ENCODE measurements at places on chromosomes 5 and 9. TPM values are rescaled to one million over a fixed set of nuclear protein-coding genes. Genes with fewer than 3 reads are reported as not detected.

DNA sequence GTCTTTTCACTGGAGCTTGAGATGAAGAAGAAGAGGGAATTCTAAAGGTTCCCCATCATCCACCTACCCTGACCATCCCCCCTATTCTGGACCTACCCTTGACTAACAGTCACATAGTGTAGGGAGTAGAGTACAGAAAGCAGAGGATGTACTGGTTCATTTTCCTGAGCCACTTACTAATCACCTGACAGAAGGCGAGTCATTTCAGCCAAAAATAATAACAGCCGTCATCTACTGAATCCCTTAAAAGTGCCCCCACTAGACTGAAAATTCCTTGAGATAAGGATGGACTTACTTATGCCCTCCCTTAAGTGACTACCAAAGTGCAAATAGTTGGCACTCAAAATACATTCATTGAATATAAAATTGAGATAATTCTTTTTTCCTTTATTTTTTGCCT is 112.2 kb downstream of the FOXD1 start:
- no peaks in the 10 kb centered on the region for H3K36me3 ChIP-seq
- H3K4me1 ChIP-seq = no peaks in the 10 kb centered on the region
- H3K27ac ChIP-seq = no peak overlapping the region
- no peak for DNase-seq
- H3K27me3 ChIP-seq = no peaks in the 10 kb centered on the region

GRCh38 chr5:64015824-64016223 is 53.6 kb upstream of the HTR1A start:
- H3K4me3 ChIP-seq = no peak overlapping the region
- no peak for DNase-seq
- no peak overlapping the region for H3K27ac ChIP-seq
- H3K36me3 ChIP-seq = no peaks in the 10 kb centered on the region

GRCh38 chr9:99680191-99680590 is 141.5 kb upstream of the NR4A3 start:
- H3K27ac ChIP-seq = no peak overlapping the region
- no peak overlapping the region for H3K4me3 ChIP-seq
- H3K4me1 ChIP-seq = no peaks in the 10 kb centered on the region

DNA sequence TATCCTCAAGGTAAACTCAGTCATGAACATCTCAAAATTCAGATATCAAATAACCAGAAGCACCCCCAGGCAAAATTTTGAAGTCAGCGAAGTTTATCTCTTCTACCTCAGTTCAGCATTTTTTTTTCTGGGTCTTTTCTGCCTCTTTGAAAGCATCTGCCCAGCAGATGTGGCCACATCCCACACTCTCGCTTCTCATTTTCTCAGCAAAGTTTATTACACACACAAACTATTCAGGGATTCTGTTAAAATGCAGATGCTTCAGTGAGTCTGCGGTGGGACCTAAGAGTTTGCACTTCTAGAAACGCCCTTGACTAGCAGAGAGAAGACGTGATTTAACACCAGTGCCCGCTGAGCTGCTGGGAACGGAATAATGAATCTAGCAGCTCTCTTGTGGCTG is 19.3 kb downstream of the RASEF start:
- no peaks in the 10 kb centered on the region for H3K4me1 ChIP-seq
- H3K27me3 ChIP-seq = no peaks in the 10 kb centered on the region
- DNase-seq = no peak
- no peak overlapping the region for H3K4me3 ChIP-seq
- H3K36me3 ChIP-seq = no peaks in the 10 kb centered on the region
- H3K27ac ChIP-seq = no peak overlapping the region

GRCh38 chr5:97019435-97020117 is 83.7 kb downstream of the LNPEP start:
- H3K36me3 ChIP-seq = peaks cover 6% of the 10 kb centered on the region
- no peaks in the 10 kb centered on the region for H3K4me1 ChIP-seq
- no peak for DNase-seq
- H3K27me3 ChIP-seq = no peaks in the 10 kb centered on the region

DNA sequence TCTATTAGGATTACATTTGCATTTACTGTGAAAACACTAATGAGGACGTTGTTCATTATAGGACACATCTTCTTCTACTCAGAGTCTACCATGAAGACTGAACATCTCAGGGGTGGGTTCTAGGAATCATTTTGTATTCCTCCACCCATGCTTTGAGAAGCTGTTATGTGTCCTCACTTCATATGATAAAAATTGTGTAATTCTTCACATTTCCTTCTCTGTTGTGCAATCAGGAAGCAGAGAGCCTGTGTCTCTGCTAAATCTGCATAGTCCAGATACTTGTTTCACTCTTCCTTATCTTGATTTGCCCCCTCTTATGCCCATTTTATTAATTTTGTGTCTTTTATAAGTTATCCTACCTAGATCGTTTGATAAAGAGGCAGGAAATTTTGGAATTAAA is 97.8 kb upstream of the IQGAP2 start:
- no peaks in the 10 kb centered on the region for H3K27me3 ChIP-seq
- DNase-seq = no peak
- H3K4me3 ChIP-seq = no peak overlapping the region

HK3 gene
- 79.5 TPM for total RNA-seq

FAXDC2 gene
- total RNA-seq = 88.2 TPM

SAPCD2 gene
- 1.7 TPM for total RNA-seq

RALGDS gene
- 102 TPM for total RNA-seq

NEUROG1 gene
- total RNA-seq = not detected

TXNDC8 gene
- not detected for total RNA-seq

BTNL3 gene
- total RNA-seq = not detected
